NT2/D1 (cell line): ENCODE measurements at places on chromosomes 16 and 17.

DNA sequence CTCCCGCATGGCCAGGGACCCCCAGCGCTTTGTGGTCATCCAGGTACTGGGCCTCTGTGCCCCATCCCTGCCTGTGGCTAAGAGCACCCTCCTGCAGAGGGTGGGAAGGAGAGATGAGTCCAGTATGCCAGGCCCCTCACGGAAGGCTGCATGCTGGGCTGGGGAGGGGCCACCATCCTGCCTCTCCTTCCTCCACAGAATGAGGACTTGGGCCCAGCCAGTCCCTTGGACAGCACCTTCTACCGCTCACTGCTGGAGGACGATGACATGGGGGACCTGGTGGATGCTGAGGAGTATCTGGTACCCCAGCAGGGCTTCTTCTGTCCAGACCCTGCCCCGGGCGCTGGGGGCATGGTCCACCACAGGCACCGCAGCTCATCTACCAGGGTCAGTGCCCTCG, 3.7 kb downstream of the MIEN1 start:
- no peak for DNase-seq

DNA sequence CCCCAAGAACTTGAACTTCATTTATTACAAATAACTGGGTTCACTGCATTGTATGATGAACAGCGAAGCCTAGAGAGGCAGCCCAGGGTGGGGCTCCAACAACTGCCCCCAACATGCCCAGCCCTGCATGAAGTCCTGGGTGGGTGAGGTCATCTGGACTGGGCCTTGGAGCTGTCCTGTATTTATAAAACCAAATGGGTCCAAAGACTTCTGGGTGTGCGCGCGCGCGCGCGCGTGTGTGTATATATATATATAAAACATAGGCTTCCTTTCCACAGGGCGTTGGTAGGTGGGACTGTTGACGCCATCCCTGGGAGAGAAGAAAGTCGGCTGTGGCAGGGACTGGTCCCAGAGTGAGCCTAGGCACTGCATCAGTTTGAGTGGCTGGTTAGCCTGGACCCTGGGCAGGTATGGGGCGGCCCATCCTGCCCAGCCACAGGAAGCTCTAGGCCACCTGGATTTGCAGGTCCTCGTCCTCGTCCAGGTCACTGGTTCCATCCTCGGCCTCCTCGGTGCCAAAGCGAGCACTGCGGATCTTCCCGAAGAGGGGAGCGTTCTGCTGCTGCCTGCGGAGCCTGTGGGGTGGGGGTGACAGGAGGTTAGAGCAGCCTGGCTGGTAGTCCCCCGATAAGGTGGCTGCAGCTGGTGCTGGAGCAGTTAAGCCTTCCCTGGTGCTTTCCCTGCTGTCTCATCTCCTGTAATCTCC, 23.9 kb downstream of the CCDC102A start:
- no peak for DNase-seq

DNA sequence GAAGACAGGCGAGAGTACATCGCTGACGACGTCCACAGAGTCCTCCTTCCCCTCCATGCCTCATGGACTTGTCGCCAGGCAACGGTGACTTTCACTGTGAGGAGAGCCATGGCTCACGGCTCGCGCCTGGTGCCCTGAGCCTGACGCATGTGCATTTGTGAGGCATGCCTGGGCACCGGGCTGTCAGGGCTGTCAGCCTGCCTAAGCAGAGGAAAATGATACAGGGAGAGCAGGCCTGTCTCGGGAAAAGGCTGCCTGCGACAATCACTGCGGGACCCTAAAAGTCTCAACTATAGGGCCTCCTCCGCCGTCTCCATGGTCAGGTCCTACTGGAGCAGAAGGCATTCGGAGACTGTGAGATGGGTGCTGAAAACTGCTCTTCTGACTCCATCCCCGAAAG, 135.5 kb upstream of the WSB1 start:
- no peak for DNase-seq

DNA sequence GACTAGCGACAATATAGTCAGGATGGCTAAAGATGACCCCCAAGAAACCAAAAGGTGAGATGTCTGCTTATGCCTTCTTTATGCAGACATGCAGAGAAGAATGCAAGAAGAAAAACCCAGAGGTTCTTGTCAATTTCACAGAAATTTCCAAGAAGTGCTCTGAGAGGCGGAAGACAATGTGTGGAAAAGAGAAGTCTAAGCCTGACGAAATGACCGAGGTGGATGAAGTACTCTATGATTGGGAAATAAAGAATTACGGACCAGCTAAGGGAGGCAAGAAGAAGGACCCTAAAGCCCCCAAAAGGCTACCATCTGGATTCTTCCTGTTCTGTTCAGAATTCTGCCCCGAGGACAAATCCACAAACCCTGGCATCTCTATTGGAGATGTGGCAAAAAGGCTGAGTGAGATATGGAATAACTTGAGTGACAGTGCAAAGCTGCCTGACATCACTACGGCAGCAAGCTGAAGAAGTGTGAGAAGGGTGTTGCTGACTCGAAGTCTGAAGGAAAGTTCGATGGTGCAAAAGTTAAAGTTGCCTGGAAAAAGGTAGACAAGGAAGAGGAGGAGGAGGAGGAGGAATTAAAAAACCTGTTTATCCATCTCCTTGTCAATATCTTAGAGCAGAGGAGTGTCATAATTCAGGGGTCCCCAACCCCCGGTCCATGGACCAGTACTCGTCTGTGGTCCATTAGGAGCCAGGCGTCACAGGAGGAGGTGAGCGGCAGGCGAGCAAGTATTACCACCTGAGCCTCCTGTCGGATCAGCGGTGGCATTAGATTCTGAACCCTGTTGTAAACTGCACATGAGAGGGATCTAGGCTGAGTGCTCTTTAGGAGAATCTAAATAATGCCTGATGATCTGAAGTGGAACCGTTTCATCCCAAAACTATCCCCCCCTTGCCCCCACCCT, 25.1 kb upstream of the ADGRG1 start:
- DNase-seq = no peak
